ENCODE measurements at places on chromosomes 6 and 20. TPM values are rescaled to one million over a fixed set of nuclear protein-coding genes. Genes with fewer than 3 reads are reported as not detected.

PRL gene
- not detected for total RNA-seq

CLPSL1 gene
- total RNA-seq: not detected

CALHM6 gene
- 11.4 TPM for total RNA-seq

BMP5 gene
- 1.2 TPM for total RNA-seq

All from tibial nerve (tissue), 4 donors.